ENCODE measurements at places on chromosomes 2 and 18.

DNA sequence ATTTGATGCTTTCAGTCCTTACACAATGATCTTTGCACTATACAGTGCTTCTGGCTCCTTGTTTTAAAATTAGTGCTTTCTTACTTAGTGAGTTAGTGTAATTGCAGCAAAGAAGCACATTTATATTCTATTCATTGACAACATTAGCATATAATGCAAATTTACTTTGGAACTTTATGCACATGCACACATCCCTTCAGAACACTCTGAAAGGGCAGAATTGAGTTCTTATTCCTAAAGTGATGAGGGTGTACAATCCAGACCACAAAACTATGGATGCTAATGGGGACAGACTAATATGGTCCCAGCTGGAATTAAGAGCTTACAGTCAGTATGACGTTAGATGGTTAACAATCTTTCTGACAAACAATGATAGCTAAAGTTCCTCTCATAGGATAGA lies 127.1 kb downstream of the RBMS1 start:
- DNase-seq: no peak

DNA sequence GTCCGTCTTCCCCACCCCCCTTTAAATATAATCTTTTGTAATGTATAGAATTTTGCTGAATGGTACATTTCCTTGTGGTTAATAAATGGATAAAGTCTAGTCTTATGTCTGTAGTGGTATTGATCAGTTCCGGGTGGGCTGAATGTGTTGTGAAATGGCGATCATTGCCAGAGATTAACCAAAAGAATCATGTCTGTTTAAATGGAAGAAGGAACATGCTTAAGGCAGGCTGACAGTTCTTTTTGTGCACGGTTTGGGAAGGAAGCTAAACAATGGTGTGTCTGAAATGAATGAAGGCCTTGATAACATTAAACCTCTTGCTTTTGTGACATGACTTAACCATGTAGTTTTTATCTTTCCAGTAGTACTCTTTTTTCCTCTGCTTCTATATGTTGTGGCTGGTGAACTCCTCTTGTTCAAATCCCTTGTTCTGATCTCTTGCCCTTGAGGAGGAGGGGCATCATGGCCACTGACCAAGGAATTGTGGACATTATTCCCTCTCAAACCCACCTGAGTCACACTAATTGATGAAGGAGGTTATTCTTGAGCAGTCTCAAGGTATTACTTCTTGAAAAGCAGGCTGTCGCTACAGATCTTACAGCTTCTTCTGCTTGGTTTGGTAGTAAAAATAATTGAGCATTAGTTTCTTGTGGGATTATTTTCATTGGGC lies 1.7 kb downstream of the ACVR2A start:
- DNase-seq: no peak

GRCh38 chr2:208999911-209000310 lies 423.9 kb upstream of the MAP2 start:
- DNase-seq: no peak

DNA sequence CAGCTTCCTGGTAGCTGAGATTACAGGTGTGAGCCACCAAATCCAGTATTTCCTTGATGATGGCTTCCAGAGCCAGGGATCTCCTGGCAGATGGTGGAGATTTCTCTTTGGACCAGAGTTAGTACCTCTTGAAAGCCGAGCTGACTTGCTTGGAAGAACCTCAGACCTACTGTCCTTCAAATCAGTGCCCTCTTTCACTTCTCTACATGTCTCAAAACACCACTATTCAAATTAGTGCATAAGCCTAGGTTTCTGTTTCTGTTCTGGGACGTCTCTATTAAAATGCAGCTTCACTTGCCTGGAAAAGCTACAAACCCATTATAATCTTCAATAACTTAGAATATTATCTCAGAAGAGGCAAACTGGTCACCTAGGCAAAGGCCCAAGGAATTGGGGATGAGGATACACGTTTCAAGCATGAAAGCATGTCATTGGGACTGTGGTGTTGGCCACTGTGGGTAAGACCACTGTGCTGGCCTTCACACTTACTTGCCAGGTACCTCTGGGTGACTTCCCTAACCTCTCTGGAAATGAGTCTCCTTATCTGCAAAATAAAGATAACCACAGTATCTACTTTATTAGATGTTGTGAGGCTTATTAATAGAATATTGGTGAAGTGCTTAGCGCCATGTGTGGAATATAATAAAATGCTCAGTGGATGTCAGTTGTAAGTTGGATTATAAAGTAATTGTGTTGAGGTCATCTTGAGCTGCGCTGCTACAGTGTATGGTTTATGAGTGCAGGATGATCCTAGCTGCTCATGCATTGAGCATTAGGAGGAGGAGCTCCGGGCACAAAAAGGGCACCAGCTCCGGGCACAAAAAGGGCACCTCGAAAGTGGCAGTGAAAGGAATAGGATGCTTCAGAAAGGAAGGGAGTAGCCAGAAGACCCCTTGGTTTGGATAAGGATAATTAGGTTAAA lies 84.5 kb downstream of the DOCK10 start:
- DNase-seq: no peak

Data from SK-N-DZ (cell line).